ENCODE measurements at places on chromosomes 11 and 22.

GRCh38 chr11:16262645-16262955 is 93.7 kb downstream of the SOX6 start:
- DNase-seq = no peak

GRCh38 chr11:125072218-125072960 is 9.3 kb downstream of the SLC37A2 start:
- no peak for DNase-seq

GRCh38 chr11:62719302-62719978 is 7.8 kb downstream of the HNRNPUL2 start:
- no peak for DNase-seq

DNA sequence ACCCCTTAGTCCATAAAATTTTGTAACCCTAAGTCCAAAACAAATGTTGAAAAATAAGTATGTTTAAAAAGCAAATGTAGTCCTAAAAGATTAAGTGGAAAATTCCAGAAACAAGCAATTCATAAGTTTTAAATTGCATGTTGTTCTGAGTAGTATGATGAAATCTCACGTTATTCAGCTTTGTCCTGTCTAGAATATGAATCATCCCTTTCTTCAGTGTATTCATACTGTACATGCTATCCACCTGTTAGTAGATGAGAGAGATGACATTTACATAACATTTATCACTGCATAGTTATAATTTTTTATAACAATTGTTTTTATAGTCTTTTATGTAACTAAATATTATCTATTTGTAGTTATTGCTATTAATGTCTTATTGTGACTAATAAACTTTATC is 622.3 kb upstream of the CHORDC1 start:
- no peak for DNase-seq

DNA sequence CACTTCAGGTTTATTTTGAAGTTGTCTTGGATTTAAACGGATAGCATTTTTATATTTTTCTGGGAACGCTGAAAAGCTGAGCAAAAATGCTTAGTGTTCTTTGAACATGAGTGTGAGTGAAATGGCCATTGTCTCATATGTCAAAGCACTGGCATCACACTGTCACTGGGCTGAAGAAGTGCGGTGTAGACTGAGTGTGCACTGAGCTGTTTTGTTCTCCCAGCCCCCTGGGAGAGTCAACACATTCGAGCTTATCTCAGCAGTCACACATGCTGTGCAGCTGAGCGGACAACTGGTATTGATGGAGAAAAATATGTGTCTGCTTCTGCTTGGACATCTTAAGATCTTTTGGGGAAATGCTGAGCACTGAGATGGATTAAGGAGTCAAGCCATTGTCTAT is 90.8 kb downstream of the TECTA start:
- no peak for DNase-seq

DNA sequence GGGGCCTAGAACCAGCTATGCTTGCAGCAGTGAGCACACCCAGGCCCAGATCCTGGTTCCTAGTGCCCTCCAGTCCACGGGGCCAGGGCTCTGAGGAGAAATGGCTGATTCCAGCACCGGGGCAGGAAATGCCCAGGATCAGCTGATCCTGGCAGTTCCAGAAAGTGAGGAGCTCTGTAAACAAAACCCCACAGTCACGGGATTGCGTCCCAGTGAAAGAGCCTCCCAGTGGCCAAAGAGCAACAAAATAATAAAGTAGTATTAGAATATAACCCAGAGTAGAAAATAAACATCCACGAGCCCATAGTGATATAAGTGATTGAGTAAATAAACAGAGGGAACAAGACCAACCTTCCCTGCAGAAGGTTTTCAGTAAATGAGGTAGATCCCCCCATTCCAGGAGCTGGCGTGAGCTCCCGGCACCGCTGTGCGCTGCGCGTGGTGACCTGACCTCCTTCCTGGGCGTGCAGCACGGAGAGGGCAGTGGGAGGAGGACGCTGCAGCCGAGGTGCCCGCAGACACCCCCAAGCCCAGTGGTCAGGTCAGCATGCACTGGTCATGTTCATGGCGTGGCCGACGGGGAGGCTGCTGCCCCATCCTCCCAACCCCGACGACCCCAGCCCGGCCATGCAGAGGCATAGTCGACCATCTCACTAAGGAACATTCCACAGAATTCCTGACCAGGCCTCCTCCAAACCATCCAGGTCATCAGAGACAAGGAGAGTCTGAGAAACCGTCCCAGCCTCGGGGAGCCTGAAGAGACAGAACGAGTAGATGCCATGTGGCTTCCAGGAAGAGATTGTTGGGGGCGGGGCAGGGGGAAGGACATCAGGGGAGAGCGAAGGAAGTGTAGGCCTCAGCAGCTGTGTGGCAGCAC is 19.8 kb downstream of the PTDSS2 start:
- no peak for DNase-seq

- no peak for DNase-seq
Measured at GRCh38 chr11:1645357-1645821, 15.8 kb downstream of the KRTAP5-5 start.

GRCh38 chr11:3178349-3178748 is 13.2 kb upstream of the OSBPL5 start:
- no peak for DNase-seq

DNA sequence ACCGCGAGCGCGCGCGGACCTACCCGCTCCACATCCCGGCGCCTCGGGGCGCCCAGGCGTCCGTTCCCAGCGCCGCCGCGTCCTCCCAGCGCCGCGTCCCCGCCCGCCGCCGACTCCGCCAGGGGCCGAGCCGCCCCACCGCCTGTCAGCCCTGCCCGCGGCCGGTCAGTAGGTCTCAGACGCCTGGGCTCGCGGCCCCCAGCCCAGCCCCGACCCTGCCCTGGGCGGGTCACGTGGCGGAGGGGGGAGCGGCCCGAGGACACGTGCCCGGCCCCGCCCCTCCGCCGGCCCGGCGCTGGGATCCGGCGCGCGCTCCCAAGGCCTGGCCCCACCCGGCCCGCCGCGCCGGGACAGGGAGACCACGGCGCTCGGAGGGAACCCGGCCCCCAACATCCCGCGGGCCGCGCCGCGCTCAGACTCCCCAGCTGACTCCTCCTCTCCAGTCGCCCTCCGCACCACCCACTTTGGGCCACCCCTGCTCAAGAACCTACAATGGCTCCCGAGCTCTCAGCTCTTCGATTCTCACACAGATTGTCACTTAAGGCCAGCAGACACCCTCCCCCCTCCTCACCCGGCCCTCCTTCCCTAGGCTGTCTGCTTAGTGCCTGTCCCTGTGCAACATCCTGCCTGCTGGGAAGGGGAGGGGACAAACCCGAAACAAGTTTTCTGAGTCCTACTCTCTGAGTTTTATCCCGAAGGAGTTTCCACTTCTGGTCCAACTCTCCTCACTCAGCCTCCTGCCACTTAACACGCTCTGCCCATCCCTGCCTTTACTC is at the start of gene RAB3IL1:
Gene RAB3IL1 (minus strand): TSS at position 233 of the 776 bp plus-strand sequence. CDS start 199 bp downstream, at position 34.
- peak; percentile 47 for DNase-seq

Data from neural crest cell (in vitro differentiated cells).